ENCODE measurements at places on chromosomes 7 and 10.

DNA sequence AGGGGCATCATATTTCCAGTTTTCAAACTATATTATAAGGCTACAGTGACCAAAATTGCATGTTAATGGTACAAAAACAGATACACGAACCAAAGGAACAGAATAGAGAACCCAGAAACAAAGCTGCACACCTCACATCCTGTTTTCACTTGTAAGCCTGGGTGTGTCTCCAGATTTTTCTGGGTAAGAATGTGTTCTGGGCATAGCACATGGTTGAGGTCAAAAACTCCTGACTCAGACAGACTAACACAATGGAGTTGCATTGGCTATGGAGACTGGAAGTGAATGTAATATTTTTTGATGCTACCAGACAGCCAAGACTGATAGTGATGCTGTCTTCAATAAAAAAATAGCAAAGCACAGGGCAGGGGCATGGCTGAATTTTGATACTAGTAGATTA is 1175.2 kb downstream of the NXPH1 start:
- no peak for DNase-seq

- no peak for DNase-seq
Measured at GRCh38 chr7:20578257-20578771, 37.2 kb upstream of the ABCB5 start.

GRCh38 chr10:100939763-100940344 is 27.1 kb downstream of the SLF2 start:
- DNase-seq: peak; percentile 63

DNA sequence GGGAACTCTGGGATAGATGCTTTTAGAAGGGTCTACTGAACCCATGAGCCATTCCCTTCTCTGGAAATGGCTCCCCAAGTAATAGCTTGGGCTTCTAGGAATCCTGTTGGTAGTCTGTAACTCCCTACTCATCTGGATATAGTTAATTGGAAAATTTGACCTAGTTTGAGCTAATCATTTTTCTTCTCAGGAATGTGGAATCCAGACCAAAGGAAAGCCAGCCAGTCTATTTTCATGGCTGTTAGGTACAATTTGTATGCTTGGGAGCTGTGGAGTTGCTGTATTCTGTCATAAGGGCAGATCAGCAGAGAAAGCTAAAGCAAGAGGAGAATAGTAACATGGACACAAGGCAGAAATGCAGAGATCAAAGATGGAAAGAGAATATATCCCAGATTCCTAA is 71.6 kb upstream of the C1GALT1 start:
- no peak for DNase-seq

GRCh38 chr7:24573554-24574338 is 494 bp downstream of the PALS2 start:
- DNase-seq: peak; percentile 44

- DNase-seq: no peak
Measured at GRCh38 chr10:71724539-71724938, 5.0 kb upstream of the C10orf105 start.

DNA sequence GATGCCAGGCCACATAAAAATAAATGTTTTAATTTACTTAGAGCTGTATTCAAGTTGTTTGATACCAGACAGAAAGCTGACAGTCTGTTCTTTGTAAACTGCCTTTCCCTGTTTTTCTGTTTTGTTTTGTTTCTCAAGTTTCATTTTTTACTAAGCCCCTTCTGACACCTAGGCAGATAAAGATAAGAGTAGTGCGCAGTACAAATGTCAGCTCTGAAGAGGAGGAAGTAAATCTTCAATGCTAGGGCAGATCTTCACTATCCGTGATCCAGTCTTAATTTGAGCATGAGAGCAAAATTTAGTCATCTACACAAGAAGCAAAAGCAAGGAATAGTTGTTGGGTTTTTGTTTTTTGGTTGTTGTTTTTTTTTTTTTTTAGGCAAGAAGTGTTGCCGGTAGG is 27.3 kb downstream of the MTURN start:
- no peak for DNase-seq

GRCh38 chr10:129048513-129048912 is 418.5 kb upstream of the MGMT start:
- DNase-seq: no peak

DNA sequence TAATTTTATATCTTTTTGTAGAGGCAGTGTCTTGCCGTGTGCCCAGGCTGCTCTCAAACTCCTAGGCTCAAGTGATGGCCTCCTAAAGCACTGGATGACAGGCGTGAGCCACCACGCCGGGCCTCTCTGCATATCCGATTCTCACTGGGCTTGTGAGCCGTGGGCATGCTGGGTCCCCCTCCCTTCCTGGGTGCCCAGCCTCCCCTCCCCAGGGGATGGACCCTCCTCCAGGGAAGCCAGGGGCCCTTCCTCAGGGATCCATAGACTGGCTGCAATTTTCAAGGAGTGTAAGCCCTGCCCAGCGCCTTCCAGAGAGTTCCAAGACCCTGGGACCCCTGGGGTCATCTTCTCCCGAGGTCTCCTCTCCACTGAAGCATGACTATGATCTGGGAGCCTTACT is 23.7 kb upstream of the ELFN1 start:
- no peak for DNase-seq

Measured in fibroblast of skin of right quadriceps (primary cell).